ENCODE measurements at places on chromosomes 12 and 14.

- no peak for DNase-seq
Observed at GRCh38 chr12:59408431-59408830, 187.4 kb upstream of the SLC16A7 start.

DNA sequence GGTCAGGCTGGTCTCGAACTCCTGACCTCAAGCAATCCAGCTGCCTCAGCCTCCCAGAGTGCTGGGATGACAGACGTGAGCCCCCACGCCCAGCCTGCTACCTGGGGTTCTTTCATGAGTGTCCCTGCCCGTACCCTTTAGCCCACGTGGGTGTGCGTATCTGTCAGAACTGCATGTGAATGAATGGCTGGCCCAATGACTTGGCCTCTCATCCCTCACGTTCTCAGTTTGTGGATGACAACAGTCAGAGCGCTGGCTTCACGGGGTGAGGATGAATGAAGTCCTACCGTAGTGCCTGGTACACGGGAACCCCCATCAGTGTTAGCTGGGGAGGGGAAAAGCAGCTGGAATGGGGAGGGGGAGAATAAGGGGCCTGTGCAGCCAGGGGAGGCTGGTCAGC lies 16.1 kb upstream of the ZDHHC22 start:
- no peak for DNase-seq

GRCh38 chr12:124763594-124763979 lies 100.1 kb downstream of the SCARB1 start:
- DNase-seq, result no peak

- DNase-seq, result no peak
Observed at GRCh38 chr14:52332269-52332668, 18.2 kb downstream of the PTGER2 start.

Measured in mucosa of gallbladder (tissue), 1 donor.